ENCODE measurements at places on chromosomes 1 and 21.

- DNase-seq, result no peak
Measured at GRCh38 chr1:149993764-149994163, 16.8 kb downstream of the OTUD7B start.

DNA sequence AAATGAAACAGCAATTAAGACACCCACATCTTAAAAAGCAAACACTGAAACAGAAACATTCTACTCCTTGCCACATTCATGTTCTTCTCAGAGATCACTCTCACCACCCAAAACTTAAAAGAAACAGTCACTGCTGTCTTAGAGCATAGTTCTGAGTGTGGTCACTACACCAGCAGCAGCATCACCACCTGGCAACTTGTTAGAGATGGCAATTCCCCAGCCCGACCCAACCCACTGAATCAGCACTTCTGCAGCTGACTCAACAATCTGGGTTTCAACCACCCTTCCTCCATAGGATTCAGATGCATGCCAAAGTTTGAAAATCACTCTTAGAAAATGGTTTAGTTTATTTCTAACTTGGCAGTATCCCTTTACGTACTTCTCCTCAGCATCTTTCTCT is 126.1 kb downstream of the CDC42BPA start:
- no peak for DNase-seq

- no peak for DNase-seq
Measured at GRCh38 chr1:109901141-109901523, 9.5 kb upstream of the CSF1 start.

- DNase-seq, result no peak
Measured at GRCh38 chr21:45870421-45870820, 111.1 kb upstream of the COL6A1 start.

GRCh38 chr1:198907423-198907746 is 268.5 kb downstream of the PTPRC start:
- DNase-seq, result no peak

DNA sequence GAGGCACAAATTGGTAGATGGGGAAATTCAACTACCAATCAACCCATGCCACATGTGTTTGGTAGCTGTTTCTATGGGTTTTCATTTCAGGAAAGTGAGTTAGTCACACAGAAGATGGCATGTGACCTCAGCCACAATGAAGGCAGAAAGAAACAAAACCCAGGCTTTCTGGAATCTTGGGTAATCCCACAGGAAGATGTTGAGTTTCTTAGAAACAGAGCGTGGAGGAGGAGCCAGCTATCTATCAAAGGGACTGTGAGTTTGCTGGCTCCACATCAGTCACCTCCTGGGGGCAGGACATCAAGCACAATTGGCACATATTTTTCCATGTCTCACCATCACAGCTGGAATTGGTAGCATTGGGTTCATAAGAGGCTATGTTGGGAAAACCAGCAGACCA is 188.9 kb upstream of the PLXNA2 start:
- DNase-seq, result no peak
